NCI-H69 (cell line): ENCODE measurements at places on chromosomes 2 and 18.

DNA sequence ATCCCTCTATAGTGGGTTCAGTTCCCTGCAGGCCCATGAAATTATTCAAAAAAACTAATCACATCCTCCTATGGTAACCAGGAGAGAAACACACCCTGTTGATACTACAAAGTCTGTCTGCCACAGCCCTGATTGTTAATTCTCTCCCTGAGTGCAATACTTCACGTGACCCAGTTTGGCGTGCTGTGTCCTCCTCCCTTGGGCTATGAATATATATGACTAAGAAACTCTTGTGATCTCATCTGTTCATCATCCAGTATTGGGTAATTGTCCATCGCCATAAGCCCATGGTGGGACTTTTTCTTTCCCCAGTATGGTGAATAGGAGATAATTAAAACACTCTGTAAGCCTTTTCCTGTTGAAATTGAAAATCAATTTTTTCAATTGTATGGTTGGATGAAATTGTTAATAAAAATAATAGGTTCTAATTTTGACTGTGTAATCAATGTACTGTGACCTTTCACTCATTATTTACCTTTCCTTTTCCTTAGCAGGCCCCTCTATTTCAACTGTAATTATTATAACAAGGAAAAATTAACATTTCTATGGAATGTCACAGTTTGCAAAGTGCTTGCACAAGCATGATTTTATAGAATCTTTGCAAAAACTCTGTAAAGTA lies 1822.6 kb downstream of the SUCLG1 start:
- no peak for DNase-seq

DNA sequence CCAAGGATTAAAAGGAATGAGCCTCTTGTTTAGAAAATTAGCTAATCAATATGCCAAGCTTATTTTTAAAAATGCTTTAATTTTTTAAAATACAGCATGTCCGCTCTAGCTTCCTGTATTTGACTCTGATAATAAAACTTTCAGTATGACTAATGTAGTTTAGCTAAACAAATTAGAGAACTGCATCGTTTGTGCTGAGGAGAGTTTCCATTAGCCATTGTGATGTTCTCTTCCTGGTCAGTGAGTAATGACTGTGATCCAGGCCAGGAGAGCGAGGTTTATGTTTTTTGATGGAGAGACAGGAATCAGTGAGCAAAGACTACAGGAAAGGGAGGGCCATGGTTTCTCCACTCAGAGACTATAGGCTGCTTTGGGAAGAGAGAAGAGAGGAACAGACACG lies 237.2 kb upstream of the ETAA1 start:
- no peak for DNase-seq

- DNase-seq: no peak
Measured at GRCh38 chr2:203600286-203600685, 65.2 kb upstream of the RAPH1 start.

DNA sequence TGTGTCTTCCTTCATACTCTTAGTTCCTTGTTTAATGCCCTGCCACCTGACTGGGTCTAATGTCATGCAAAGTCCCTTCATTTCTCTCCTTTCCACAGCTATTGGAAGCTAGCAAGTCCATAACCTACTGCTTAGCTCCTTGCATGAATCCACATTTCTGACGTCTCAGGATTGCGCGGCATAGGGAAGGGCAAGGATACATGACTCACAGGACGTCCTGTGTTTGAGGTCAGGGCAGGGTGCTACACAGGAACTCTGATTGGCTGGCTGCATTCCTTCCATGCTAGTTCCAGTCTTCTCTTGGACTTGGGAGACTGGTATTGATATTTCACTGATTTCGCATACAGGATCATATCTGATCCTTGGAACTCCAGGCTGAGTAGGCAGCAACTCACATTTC lies 137.9 kb downstream of the CDH2 start:
- DNase-seq: no peak

DNA sequence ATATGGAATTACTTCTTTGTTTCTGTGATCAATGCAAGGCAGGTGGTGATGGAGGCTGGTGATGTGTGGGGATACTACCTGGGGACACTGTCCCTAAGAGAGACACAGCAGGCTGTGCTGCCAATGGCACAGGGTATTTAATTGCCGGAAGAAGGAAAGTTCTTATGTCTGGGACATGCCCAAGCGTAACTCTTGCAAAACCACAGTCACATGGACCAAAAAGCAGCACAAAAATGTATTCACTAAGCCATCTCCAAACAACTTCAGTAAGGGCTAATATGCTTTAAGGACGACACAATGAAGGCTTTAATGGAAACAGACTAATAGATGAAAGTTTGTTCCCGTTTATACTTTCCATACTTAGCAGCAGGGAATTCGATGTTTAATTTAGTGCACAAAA lies 49.7 kb upstream of the AP1S3 start:
- no peak for DNase-seq

DNA sequence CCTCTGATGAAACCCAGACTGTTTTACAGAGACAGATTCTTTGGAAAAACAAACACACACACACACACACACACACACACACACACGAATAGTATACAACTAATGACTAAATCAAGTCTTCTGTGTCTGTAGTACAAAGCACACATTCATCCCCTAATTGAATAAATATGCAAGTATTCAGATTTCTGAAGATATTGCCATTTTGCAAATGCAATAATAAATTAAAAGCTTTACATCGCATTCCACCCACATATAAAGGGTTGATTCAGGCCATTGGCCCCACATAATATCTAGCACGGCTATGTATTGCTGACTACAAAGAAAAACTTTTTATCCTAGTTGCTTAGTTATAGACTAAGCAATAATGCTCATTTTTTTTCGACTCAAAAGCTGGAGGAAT lies 86.2 kb downstream of the PAX3 start:
- DNase-seq: no peak

- peak; percentile 26 for DNase-seq
Measured at GRCh38 chr18:69874058-69874457, 73.6 kb downstream of the CD226 start.

- DNase-seq: no peak
Measured at GRCh38 chr2:139293992-139294548, 513.9 kb upstream of the NXPH2 start.

GRCh38 chr18:11672846-11673454 lies 16.1 kb upstream of the GNAL start:
- no peak for DNase-seq

- DNase-seq: no peak
Measured at GRCh38 chr18:8121101-8121500, 488.1 kb upstream of the RAB12 start.

- DNase-seq: no peak
Measured at GRCh38 chr18:73621091-73621490, 526.5 kb downstream of the FBXO15 start.

DNA sequence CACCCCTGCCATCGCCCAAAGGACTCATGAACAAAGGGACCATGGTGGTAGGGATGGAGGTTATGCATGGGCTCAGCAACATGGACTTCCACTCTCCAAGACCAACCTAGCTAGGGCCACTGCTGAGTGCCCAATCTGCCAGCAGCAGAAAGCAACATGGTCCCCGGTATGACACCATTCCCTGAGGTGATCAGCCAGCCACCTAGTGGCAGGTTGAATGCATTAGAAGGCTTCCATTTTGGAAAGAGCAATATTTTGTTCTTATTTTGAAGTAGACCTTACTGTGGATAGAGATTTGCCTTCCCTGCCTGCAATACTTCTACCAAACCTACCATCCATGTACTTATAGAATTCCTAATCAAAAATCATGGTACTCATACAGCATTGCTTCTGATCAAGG lies 99.8 kb downstream of the METTL4 start:
- peak; percentile 45 for DNase-seq

DNA sequence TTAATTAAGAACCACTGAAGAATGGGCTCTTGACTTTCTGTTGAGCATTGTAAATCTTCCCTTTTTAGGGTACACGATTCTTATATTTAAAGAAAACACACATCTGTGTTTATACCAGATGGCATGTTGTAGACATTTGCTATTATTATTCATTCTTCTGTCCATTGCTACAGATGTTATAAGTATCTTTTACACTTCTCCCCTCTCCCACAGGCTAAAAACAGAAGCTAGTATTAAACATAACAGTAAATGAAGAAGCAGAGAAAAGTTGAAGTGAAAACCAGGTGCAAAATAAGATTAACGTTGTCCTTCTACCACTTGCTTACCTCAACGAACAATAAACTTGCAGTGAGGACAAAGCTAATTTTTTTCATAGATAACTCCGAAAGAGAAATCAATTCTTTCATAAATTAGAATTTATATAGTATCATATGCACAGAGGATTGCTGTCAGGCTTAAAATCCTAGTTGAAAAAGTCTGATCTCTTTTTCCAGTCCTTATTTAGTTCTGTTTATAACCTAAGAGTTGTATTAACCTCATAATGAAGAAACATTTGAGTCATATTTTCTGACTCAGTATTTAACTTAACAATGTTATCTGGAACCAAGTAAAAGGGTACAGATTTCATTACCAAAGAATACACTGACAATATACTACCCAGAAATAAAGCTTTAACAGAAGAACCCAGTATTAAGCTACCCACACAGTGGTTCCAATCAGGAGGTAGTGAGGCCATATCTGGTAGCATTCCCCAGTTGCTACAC lies 16.4 kb upstream of the ZNF385B start:
- no peak for DNase-seq

GRCh38 chr2:58900246-58901027 lies 659.3 kb upstream of the FANCL start:
- DNase-seq: no peak

- no peak for DNase-seq
Measured at GRCh38 chr18:48616484-48617255, 77.8 kb downstream of the CTIF start.

- no peak for DNase-seq
Measured at GRCh38 chr2:11658208-11659114, 11.5 kb downstream of the NTSR2 start.

- DNase-seq: no peak
Measured at GRCh38 chr2:65071499-65072180, 15.4 kb downstream of the CEP68 start.

- no peak for DNase-seq
Measured at GRCh38 chr18:12857991-12858544, 26.0 kb downstream of the PTPN2 start.

GRCh38 chr2:240793313-240794177 lies 26.5 kb downstream of the KIF1A start:
- no peak for DNase-seq

DNA sequence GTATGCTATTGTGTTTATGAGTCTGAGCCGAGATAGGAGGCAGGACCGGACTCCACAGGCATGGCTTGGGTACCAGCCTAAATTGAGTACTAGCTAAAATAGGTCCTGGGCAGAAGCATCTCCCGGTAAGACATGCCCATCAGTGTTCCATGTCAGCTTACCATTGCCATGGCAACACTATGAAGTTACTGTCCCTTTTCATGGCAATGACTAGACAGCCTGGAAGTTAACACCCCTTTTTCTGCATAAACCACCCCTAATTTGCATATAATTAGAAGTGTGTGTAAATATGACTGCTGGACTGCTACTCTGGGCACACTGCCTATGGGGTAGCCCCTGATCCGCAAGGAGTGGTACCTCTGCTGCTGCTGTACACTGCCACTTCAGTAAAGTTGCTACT lies 1005.1 kb upstream of the FAM98A start:
- no peak for DNase-seq

DNA sequence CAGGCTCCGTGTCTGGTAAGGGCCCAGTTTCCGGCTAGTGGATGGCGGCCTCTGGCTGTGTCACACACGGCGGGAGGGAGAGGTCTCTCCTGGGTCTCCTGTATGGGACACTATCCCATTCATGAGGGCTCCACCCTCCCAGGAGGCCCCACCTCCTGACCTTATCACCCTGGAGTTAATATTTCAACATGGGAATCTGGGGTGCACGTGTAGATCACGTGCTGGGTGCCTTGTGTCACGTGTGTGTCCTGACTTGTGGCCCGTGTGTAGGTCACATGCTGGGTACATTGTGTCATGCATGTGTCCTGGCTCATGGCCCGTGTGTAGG lies 9.9 kb downstream of the NEU4 start:
- no peak for DNase-seq

- DNase-seq: no peak
Measured at GRCh38 chr2:134235510-134236144, 18.2 kb upstream of the MGAT5 start.

GRCh38 chr2:204065566-204065965 lies 129.0 kb downstream of the ICOS start:
- no peak for DNase-seq
